ENCODE measurements at places on chromosomes 16 and 17.

DNA sequence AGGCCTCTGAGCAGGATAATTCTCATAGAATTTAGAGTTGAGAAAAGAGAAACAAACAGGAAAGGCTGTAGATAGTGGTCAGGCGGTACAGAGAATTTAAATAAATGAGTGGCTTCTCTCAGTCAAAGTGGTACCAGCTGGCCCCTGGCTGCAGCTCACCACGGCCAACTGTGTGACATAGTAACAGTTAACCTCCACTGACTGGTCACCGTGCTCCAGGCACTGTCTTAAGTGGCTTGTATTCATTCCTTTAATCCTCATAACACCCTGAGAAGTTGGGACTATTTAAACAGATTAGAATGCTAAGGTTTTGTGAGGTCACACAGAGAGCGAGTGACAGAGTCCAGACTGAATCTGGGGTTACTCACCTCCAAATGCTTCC lies 108.9 kb downstream of the GNAO1 start:
- DNase-seq, result no peak

DNA sequence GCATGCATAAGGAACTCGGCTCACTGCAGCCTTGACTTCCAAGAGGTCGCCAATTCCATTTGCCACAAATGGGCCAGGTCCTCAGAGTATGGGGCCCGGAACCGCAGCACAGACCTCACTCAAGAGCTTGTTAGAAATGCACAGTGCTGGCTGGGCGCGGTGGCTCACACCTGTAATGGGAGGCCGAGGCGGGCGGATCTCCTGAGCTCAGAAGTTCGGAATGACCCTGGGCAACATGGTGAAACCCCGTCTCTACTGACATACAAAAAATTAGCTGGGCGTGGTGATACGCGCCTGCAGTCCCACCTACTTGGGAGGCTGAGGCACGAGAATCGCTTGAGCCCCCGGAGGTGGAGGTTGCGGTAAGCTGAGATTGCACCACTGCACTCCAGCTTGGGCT lies 19.6 kb upstream of the N4BP1 start:
- no peak for DNase-seq

DNA sequence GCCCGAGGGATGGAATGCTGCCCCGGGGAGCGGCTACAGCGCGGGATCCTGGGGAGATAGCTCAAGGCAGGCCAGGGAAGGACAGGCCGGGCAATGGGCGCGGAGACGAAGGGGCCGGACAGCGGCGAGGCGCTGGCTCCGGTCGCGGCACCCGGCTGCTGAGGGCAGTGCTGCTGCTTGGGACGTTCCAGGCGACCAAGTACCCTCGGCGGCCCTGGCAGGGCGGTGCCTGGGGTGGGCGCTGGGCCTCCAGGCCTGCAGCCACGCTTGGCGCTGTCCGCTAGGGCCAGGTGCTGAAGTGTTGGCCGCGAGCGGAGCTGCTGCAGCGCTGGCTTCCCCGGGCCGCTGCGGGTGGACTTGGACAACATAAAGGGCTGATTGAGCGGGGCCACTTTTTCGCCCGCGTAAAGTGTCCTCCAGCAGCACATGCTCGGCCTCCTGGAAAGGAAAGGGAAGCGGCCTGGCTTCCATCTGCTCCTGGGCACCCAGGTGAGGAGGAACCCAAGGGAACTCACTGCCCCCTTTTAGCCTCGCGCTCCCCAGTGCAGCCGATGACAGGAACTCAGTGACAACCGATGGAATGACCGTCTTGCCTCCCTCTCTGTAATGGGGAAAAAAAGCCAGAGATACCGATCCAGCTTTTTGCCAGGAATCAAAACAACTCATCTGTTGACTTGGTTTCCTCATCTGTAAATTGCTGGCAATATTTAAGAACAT lies 23.7 kb downstream of the CLEC3A start:
- peak; percentile 12 for DNase-seq

DNA sequence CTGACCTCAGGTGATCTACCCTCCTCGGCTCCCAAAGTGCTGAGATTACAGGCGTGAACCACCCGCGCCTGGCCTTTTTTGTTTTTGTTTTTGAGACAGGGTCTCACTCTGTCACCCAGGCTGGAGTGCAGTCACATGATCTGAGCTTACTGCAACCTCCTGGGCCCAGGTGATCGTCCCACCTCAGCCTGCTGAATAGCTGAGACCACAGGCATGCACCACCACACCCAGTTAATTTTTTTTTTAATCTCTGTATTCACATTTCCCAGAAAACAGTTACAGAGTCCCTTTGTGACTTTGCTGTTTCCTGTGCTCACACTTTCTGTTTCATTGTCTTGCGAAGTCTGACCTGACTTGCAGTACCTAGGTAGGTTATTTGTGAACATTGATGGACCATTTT lies 2.7 kb downstream of the CLUAP1 start:
- peak; percentile 83 for DNase-seq

DNA sequence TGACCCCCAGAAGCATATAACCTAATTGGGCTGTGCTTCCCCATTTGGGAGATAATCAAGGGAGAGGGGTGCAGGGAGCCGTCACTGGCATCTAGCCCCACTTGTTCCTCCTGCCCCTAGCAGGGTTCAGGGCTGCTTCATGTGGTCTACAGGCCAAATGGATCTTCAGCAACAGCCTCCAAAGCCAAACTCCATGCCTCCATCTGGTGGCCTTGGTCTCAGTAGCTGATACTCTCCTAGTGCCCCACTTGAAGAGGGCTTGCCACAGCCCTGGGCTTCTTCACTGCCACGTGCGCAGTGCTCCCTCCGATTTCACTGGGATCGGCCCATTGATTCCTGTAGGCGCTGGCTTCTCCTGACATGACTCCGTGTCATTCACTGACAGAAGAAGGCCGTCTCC lies 24.6 kb downstream of the LYRM9 start:
- DNase-seq, result no peak

DNA sequence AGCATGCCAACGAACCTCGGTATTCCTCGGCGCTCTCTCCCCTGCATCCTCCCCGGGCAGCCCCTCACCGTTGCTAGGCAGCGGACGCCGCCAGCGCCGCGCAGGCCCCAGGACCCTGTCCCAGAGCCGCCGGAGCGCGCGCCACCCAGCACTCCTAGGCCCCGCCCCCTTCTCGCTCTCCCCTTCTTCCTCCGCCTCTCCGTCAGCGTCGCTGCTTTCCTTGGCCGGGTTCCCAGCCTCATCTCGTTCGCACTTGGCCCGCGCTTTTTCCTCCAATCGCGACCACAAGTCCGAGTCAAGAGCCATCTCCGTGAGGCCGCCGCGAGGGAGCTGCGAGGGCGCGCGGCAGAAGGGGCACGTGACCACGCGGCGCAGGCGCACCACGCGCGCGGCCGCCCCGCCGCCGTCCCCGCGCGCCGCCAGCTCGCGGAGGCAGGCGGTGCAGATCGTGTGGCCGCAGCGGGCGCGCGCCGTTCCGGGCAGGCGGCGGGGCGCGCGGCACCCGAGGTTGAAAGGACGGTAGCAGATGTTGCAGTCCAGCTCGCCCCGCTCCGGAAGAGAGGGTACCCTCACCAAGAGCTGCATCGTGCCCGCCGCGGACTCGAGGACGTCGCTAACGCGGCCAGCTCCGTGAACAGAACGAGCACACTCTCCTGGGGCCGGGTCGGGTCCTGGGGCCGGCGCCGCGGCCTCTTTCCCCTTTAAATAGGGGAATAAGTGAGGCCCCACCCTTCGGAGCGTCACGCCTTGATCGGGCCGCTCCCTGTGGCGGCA lies at the start of gene RNF227:
Gene RNF227, minus strand, starts transcription at position 679 of the 774 bp plus-strand sequence. Its CDS starts 94 bp downstream, at position 585.
- peak; percentile 89 for DNase-seq

DNA sequence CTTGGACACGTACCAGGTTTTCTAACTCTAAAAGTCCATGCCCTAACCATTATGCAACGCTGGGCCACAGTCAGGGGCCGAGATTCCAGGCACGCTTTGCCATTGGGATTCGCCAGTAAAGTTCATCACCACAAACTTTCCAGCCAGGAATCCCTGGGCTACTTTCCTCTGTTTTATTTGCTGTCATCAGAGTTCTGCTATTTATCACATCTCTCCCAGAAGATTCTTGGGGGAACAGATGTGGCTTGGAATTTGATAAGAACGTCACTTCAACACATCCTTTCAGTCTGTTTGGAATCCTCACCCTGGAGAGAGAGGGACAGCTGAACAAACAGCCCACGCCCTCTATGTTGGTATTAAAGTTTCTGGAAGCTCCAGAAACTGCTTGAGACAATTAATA lies 109.6 kb upstream of the CACNG3 start:
- no peak for DNase-seq

DNA sequence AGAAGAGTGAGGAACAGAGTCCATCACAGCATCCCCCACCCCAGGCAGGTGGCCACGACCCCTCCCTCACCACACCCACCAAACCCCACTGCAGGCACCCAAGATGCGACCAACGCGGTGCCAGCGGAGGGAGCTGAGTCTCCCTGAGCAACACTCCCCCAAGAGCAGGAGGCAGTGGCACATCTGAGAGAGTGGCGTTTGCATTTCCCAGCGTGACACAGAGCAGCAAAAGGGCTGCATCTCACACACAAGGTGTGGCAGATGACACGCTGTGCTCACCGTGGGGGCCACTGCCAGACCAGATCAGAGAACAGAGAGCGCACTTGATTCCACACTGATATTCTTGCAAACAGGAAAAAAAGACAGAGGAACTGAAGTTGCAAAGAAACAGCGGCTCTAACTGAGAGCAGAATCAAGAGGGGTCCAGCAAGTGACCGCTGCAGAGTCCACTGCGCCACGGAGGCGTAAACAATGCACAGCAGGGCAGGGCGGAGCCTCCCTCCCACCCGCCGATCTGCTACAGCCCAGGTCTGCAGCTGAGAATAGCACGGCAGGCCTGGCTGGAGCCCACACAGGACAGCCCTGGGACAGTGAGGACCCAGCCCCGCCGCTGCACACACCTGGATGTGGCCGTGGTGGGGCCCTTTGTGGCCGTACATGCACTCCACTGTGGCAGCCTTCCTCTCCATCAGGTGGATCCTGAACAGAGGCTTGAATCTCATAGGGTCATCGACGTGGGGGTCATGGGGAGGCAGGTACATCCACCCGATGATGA lies 26.0 kb upstream of the C16orf95 start:
- no peak for DNase-seq

DNA sequence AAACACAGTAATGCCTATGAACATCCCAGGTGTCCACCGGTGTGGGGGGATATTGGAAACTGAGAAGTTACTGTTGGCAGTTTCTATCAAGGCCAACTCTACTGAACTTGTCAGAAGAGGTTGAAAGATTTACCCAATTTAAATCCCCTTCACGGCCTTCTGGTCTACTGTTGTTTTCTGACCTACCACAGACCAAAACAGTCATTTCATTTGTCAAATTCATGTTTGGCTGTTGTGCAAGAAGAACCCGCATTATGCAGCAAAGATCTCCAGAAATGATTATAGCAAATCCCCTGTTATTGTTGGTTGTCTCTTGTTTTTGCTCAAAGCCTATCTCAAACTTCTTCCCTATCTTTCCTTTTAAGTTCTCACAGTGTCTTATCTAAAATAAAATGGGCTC lies 73.1 kb upstream of the MAF start:
- DNase-seq, result no peak

DNA sequence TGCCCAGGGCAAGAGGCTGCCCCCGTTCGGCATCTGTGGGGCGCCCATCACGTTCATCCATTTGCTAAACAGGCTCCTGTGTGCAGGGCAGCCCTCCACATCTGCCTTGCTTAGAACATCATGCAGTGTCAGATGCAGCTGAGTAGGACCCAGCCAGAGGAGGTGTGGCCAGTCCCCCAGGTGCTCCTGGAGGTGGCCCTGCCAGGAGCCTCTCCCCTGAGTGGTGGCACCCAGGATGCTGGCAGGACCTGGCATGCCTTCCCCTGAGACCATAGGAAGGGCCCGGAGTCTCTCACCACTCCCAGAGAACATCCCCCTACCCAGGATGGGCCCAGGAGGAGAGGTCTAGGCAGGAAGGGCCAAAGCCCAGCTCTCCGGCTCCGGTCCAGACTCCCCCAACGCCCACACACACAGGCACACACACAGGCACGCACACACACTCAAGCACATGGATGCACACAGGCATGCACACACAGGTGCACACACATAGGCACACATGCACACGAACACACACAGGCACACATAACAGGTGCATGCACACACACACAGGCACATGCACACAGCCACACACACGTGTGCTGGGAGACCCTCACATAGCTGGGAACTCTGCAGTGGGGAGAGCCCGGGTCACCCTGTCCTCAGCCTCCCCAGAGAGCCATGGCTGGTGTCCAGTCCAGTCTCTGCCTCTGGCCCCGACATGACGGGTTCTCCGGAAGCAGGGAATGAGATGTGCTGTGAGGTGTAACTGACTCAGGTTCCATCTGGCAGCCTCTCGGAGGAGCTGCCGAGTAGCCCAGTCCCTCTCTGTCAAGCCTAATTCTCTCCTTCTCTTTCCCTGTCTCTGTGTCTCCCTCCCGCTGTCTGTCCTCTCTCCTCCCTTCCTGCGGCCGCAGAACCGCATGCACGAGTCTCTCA lies 74.6 kb downstream of the AMFR start:
- DNase-seq, result no peak

GRCh38 chr17:50621574-50622031 lies 13.1 kb upstream of the ABCC3 start:
- DNase-seq, result no peak

DNA sequence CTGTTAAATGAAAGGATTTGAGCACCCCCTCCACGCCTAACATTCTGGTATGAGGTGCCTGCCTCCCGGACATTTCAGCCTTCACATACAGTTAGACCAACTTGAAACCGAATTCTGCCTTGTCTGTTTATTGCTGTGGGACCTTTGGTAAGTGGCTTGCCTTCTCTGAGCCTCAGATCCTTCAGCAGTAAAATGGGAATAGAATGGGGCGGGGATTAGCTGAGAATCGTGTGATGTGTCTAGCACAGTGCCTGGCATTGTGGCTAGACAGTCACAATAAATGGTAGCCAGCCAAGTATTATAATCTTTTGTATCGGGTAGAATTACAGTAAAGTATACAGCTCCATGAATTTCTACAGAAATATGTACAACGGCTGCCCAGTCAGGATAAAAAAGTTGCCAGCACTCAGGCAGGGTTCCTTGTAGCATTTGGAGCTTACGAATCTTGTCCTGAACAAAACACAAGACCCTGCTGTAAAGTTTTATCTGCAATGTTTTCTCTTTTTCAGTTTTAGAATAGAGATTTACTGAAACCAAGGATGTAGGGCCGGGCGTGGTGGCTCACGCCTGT lies 786 bp downstream of the TMC7 start:
- no peak for DNase-seq

- no peak for DNase-seq
These were observed 20.3 kb upstream of the MAPK3 start for GRCh38 chr16:30143347-30143702.

GRCh38 chr16:2586241-2586640 lies 48.4 kb downstream of the PDPK1 start:
- no peak for DNase-seq

GRCh38 chr17:48155889-48156611 lies 48.5 kb downstream of the SNX11 start:
- DNase-seq, result no peak

GRCh38 chr17:20189302-20189701 lies 180.1 kb downstream of the SPECC1 start:
- no peak for DNase-seq

DNA sequence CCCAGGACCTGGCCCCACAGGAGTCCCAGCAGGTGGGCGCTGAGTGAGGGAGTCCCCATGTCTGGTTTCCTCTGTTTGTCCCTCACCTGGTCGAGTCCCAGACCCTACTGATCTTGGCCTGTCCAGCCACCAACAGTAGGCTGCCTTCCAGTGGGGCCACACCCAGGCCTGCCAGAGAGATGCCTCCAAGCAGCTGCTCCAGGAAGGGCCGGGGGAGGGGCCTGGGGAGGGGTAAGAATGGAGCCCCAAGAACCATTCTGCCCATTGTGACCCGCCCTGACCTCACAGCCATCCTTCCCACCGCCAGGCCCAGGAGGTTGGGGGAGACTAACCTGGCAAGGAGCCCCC lies 736 bp downstream of the SPATA20 start:
- no peak for DNase-seq

- no peak for DNase-seq
These were observed 11.8 kb upstream of the MLYCD start for GRCh38 chr16:83887080-83887479.

GRCh38 chr17:55285340-55286301 lies 20.9 kb downstream of the HLF start:
- DNase-seq, result no peak

Data from CD4-positive, alpha-beta T cell treated with Interleukin-21 for 1 hour (primary cell).